SHP77 treated with DMSO at 0.1 percent for 48 hours (cell line): ENCODE measurements at places on chromosomes 1 and 21.

GRCh38 chr1:199696225-199696624 is 331.3 kb upstream of the NR5A2 start:
- no peak for DNase-seq

GRCh38 chr1:2106659-2107405 is 56.6 kb downstream of the PRKCZ start:
- DNase-seq: no peak

DNA sequence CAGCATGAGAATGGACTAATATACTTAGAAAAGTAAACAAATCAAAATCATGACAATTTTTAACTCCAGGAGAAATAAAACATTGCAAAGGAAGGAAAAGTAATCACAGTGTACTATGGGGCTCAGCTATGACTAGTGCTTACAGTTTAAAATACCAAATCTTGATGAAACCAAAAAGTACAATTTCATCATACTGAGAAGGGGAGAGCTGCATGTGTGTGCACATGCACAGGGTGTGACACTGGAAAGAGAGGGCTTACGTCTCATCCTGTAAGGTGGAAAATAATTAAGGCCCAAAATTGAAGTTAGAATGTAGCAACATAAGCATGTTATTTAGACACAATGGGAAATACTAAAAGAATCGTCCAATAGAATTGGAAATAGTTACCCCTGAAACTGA is 64.6 kb downstream of the OMA1 start:
- no peak for DNase-seq

DNA sequence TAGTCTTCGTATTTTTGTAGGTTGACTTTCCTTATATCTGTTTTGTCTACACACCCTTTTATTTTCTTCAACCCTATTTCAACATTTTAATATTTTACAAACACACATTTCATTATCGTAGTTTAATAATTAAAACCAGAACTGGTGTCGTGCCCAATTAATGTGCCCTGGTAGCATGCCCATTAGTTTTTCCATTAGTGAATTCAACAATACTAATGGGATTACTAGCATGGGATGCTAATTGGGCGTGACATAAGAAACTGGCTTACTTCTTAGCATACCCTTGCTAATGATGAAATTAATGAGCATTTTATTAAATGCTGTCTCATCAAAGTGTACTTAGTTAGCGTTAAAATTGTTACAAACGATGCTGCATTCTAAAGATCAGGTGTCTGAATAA is 332.7 kb downstream of the USH2A start:
- DNase-seq: no peak

- no peak for DNase-seq
These were observed 23.8 kb downstream of the PLA2G2A start for GRCh38 chr1:19955534-19956170.

DNA sequence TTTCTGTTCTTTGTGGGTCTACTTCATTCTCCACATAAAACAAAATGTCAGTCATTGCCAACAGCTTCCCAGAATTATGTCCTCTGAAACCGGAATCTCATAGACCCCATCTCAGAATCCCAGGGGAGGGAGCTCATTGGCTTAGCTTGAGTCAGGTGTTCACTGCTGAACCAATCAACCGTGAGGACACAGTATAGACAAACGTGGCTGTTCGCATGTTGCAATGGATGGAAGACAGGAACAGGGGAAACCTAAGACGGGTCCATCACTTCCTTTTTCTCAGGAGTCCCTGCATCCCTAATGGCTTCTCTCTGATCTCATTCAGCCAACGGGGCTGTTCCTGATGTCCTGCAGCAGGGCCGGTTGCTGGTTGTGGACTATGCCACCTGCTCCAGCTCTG is 9.1 kb downstream of the CELA2A start:
- DNase-seq: no peak

DNA sequence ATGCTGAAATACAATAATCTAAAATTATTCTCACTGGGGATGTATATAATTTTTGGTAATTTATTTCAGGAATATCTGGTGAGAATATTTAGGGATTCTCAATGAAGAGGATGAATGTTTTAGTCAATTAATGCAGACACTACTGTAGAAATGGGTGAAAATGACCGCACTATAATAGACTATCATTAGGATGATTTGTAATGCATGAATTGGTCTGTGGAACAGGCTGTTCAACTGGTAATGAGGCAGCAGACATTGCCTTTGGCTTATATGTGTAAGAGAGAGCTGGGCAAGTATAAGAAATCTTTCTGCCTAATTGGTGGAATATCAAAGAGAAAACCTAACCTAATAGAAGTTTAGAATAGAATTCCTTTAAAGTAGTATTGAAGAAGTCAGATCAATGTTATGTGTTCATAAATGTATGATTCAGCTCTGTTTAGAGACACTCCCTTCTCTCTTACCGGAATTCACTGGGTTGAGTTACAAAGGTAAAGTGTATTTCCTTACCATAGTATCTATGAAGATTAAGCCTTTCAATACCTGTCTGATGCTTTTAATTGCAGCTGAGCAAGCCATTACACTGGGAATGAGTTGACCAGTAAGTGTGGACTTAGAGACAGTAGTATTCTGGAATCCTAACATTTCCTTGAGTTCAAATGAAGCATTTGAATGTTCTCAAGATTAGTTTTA is 274.5 kb downstream of the S1PR1 start:
- DNase-seq: no peak

DNA sequence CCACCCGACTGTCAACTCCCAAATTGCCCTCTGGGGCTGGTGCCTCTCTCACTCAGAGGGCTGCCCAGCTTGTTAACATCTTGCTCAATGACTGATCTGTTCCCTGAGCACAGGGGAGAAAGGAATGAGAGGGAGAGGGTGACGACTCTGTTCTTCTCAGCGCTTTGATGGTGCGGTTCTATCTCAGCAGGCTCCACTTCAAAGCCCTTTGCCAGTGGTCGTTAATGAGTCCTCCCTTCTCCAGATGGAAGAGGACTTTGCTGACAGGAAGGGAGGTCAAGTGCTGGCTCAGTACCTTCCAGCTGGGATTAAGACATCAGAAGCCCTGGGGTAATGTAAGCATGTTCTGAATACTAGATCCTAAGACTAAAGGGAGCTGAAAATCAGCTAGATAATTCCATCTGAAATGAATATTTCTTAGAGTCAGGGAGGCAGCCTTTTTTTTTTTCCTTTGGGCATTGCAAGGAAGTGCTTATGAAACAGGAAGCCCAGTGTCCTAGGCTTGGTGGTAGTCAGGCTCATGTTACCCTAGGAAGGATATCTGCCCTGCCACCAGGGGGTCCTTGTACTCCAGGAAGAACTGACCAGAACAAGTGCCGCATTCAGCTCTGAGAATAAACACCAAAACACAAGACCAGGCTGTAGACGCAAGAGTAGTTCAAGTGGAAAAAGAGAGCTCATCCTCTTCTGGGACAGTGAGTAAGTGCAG is 4.7 kb downstream of the FMOD start:
- no peak for DNase-seq

- no peak for DNase-seq
These were observed 337.9 kb downstream of the TBX15 start for GRCh38 chr1:118650107-118650807.

DNA sequence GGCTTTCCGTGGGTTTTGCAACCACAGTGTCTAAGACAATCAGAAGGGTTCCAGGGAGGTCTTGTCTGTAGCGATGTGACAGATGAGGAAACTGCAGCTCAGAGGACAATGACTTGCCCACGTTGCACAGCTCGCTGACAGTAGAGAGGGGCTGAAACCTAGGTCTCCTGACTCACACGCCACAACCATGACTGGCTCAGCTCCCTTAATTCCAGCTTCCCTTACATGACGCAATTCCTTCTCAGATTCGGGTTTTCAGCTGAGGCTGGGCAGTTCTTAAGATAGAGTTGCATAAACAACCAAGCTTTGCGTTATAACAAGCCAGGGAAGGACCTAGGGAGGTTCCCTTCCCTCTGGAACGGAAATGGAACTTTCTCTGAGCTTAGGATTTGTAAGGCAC is 36.3 kb downstream of the DHCR24 start:
- no peak for DNase-seq

DNA sequence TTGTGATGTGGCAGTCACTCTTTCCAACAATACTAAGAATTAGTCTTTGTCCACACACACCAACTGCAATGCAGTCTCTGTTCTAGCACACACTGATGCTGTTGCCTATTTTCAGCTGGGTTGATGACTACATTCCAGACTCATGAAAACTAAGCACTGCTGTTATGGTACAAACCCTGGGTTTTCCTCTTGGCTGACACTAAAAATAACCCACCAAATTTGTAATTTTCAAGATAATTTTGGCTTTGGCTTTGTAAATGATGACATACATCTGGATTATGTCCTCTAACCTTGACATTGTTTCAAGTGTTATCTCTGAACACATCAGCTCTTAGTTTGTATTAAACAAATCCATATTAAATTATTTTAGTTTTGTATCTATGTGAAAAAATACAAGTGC is 444.8 kb downstream of the PTPRC start:
- DNase-seq: no peak

GRCh38 chr1:7780976-7781375 is 3.1 kb upstream of the PER3 start:
- DNase-seq: no peak

- no peak for DNase-seq
These were observed 41.4 kb downstream of the HMGB4 start for GRCh38 chr1:33905241-33905640.

DNA sequence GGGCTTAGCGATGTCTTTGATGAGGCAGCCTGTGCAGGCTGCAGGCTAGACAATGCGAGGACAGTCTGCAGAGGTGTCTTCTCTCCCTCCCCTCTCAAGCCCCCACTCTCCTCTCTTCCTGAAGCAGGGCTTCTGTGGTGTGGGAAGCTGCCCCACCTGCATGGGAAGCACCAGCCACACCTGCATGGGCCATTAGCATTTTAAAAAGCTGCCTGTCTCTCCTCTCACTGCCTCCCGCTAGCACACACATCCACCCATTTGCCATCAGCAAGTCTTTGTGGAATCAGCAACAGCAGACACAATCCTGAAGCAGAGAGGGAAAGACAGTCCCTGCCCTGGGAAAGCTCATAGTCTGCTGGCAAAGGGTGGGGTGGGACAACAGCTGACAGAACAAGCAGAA is 53.1 kb downstream of the NAV1 start:
- DNase-seq: no peak

GRCh38 chr1:221809091-221810029 is 67.5 kb upstream of the DUSP10 start:
- DNase-seq: no peak

DNA sequence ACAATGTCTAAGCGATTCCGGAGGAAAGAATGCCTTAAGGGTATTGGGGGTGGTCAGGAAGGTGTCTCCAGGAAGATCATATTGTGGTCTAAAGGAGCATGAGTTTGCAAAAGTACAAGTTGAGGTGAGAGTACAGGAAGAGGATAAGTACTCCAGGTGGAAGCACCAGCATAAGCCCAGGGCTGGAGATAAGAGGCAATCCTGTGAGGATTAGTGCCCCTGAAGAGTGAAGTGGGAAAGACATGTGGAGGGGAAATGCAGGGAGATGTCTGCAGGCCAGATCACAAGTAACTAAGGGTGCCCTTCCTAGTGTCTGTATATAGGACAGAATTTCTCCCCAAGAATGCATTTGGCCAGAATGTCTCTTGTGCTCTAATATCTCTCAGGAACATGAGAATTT is 188.3 kb upstream of the DPT start:
- no peak for DNase-seq

DNA sequence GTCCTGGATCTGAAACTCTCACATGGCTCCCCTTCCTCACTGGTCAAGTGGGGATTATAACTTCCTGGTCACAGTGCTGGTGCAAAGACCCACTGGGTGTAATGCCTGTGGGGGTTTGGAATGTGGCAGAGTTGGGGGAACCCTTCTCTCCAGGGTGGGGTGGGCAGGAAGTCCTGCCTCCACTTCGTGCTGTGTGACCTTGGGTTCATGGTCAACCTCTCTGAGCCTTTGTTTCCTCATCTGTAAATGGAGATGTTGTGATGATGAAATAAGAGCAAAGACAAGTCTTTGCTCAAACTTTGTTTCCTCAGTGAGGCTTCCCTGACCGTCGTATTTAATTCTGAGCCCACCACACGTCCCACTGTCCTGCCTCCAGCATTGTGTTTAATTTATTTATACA is 564.7 kb downstream of the PTPRU start:
- no peak for DNase-seq

DNA sequence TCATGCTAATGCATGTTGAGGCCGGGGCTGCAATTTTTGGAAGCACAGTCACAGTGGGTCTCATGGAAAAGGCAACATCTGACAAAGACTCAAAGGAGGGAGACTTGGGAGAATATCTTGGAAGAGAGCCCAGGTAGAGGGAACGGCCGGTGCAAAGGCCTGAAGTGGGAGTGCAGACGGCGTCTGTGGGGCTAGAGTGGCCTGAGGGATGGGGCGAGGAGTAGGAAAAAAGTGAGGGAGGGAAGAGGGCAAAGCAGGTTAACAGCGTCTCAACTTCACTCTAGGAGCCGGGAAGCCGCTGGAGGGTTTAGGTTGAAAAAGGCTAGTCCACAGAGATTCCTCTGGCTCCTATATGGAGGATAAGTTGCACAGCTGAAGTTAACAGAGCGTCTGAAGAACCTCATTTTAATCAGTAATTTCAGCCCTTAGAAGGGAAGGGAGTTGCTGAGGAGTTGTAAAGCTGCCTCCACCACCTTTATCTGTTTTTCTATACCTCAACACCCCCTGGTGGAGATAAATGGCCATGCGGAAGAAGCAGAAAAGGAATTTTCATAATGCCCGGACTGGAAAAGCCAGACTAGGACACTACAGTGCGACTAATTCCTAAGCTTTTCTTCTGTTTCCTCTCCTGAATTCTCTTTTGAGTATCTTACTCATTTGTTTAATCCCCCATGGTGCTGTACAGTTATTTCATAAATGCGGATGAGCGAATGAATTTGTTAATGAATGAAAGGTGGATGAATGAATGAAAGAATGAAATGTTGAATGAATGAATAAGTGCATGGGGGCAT is 78.7 kb upstream of the ZNF281 start:
- DNase-seq: peak; percentile 21

DNA sequence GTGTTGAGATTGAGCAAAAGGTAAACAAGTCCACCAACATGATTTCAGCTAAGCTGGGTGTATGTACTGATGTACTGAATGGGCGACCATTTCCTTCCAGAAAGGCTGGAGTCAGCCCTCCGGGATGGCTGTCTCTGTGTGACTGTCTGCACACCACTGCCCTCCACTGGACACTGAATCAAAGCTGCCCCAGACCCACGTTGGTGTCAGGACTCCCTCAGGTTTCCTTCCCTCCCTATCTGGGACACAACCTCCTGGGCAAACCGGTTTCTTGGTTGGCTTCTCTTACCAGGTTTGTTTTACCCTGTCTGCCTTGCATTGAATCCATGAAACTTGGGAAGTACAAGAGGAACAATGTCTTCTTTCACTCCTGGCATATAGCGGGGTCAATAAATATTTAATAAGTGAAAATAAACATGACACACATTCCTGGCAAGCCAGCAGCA is 5.3 kb upstream of the SRP9 start:
- DNase-seq: peak; percentile 61
